WTC11 (cell line): ENCODE measurements at places on chromosomes 3 and 15. TPM values are rescaled to one million over a fixed set of nuclear protein-coding genes. Genes with fewer than 3 reads are reported as not detected.

PIERCE2 gene
- 1.6 to 2.5 TPM (median 1.8 TPM) in 3 replicates for total RNA-seq

CKMT1B gene
- 35.4 to 41.5 TPM (median 37.3 TPM) in 3 replicates for total RNA-seq

BNC1 gene
- total RNA-seq = 0.11 TPM in 1 of 3 replicates, not detected in the others

DNAJA4 gene
- 7.8 to 10.1 TPM (median 9.8 TPM) in 3 replicates for total RNA-seq

EPHB3 gene
- total RNA-seq = 5.3 to 11.4 TPM (median 6.3 TPM) in 3 replicates

GXYLT2 gene
- total RNA-seq = 5.3 to 6.5 TPM (median 6.2 TPM) in 3 replicates

NMNAT3 gene
- 3.5 to 4.9 TPM (median 4.6 TPM) in 3 replicates for total RNA-seq

- peaks cover 3% of the 10 kb centered on the region; the same call in 1 of the 2 replicates for H3K4me1 ChIP-seq
- H3K4me3 ChIP-seq = no peak overlapping the region
- no peak for DNase-seq
- peaks cover 3% of the 10 kb centered on the region; the same call in 1 of the 2 replicates for H3K27me3 ChIP-seq
- H3K36me3 ChIP-seq = peaks cover 10% of the 10 kb centered on the region
Measured at GRCh38 chr3:30307372-30307950, 298.9 kb upstream of the TGFBR2 start.

DNA sequence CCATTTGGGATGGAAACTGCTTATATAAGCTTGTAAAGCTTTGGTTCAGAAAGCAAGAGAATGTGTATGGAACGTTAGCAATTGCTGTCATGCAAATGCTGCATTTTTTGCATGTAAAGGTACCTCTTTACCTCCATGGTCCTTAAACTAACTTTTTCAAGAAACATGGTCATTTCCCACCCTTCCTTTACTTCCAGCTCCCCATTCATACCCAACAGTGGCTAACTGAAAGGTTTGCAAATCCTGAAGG is 84.3 kb downstream of the SMAD3 start:
- no peaks in the 10 kb centered on the region; the same call in 1 of the 2 replicates for H3K27me3 ChIP-seq
- peaks cover 81% of the 10 kb centered on the region for H3K4me1 ChIP-seq
- no peaks in the 10 kb centered on the region; the same call in 1 of the 2 replicates for H3K36me3 ChIP-seq
- H3K27ac ChIP-seq = peak overlapping the region; percentile 87; the same call in 1 of the 2 replicates

GRCh38 chr3:118540826-118541225 is 493.8 kb downstream of the IGSF11 start:
- no peak overlapping the region for H3K4me3 ChIP-seq
- H3K27me3 ChIP-seq = no peaks in the 10 kb centered on the region; the same call in 1 of the 2 replicates
- DNase-seq = no peak
- no peaks in the 10 kb centered on the region for H3K36me3 ChIP-seq
- peaks cover 15% of the 10 kb centered on the region for H3K4me1 ChIP-seq

GRCh38 chr15:82143390-82144385 is 97.9 kb upstream of the MEX3B start:
- no peak for DNase-seq
- no peaks in the 10 kb centered on the region for H3K27me3 ChIP-seq
- H3K36me3 ChIP-seq = no peaks in the 10 kb centered on the region; the same call in 1 of the 2 replicates
- no peak overlapping the region for H3K4me3 ChIP-seq
- no peaks in the 10 kb centered on the region for H3K4me1 ChIP-seq

GRCh38 chr3:30607032-30607833 is 832 bp downstream of the TGFBR2 start:
- H3K4me3 ChIP-seq = peak overlapping the region; percentile 86
- H3K27me3 ChIP-seq = peaks cover 12% of the 10 kb centered on the region
- DNase-seq = peak; percentile 66
- no peaks in the 10 kb centered on the region for H3K36me3 ChIP-seq
- H3K27ac ChIP-seq = no peak overlapping the region; the same call in 1 of the 2 replicates
- peaks cover 62% of the 10 kb centered on the region for H3K4me1 ChIP-seq

DNA sequence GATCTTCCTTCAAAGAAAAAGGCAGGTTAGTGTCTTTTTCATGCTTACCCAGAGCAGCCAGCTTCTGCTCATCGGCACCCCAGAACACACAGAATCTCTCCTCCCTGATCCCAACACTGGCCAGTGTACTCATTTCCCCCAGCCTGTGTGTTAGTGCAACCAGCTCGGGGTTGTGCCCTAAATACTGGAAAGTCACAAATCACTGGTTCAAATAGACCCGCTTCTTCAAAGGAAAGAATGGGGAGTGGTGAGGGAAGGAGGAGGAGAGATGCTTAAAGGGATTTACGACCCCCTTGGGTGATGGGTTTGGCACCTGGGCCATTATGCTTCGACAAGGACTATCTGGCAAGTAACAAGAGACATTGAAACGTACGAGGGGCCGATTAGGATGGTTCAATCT is 114.0 kb downstream of the FOXB1 start:
- peaks cover 78% of the 10 kb centered on the region for H3K4me1 ChIP-seq
- no peaks in the 10 kb centered on the region for H3K36me3 ChIP-seq
- H3K27me3 ChIP-seq = peaks cover 37% of the 10 kb centered on the region
- peak; percentile 23 for DNase-seq
- H3K27ac ChIP-seq = peak overlapping the region; percentile 96

DNA sequence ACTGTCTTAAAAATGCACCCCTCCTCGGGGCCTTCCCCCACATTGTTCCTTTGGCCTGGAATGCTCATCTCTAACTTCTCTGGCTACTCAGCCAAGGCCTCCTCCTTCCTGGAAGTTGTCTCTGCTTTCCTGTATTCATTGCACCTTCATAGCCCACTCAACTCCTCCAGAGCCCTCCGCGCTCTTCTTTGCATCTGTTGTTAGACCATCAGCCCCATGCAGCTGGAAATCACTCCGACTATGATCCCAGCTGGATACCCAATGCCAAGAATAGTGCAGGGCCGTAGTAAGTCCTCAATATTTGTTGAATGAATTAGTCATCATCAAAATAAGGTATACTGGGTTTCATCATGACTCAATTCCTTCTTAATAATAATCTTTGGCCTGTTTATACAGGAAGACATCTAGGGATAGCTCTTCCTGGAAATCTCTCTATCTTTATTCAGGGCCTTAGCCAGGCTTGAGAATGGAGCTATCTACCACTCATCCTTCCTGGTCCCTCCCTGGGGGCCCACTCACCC is 112.7 kb downstream of the SYNPR start:
- peaks cover 5% of the 10 kb centered on the region for H3K4me1 ChIP-seq
- DNase-seq = no peak
- H3K27me3 ChIP-seq = no peaks in the 10 kb centered on the region; the same call in 1 of the 2 replicates
- H3K4me3 ChIP-seq = no peak overlapping the region
- H3K27ac ChIP-seq = no peak overlapping the region

DNA sequence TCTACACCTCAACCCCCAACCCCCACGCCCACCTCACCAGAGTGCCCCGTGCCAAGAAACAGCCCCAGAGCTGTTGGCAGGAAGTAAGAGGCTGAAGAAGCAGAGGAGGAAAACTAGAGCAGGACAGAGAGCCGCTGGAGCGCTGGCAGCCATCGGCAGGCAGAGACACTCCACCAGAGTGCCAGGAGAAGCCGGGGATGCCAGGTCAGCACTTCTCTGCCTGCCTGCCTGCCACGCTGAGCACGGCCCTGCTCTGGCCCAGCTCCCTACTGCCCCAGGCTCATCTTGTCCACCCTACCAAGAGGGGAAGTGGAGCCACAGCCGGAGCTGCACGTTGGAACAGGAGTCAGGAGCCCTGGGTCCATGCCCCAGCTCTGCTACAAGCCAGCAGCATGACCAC is 29.7 kb downstream of the CACNA2D2 start:
- no peaks in the 10 kb centered on the region for H3K36me3 ChIP-seq
- DNase-seq = no peak
- no peak overlapping the region for H3K4me3 ChIP-seq
- no peaks in the 10 kb centered on the region for H3K4me1 ChIP-seq
- H3K27me3 ChIP-seq = no peaks in the 10 kb centered on the region

DNA sequence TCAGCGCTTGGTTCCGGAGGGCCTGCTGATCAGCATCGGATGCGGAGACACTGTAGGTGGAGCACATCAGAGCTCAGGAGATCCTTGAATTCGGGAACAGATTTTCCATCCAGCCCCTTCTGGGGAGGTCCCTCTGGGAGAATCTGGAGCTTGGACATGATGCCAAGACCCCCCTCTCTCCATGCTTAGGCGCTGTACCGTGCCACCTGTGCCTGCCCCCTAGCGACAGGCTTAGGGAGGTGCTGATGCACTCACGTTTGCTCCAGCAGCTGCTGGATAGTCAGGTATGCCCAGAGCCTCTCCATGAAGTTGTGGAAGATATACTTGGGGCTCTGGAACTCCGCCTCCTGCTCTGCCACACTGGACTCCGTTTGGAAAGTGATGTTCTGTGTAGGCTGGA is 9.7 kb downstream of the ITIH4 start:
- DNase-seq = peak; percentile 76
- no peaks in the 10 kb centered on the region for H3K36me3 ChIP-seq
- H3K4me3 ChIP-seq = no peak overlapping the region
- peaks cover 12% of the 10 kb centered on the region for H3K4me1 ChIP-seq

DNA sequence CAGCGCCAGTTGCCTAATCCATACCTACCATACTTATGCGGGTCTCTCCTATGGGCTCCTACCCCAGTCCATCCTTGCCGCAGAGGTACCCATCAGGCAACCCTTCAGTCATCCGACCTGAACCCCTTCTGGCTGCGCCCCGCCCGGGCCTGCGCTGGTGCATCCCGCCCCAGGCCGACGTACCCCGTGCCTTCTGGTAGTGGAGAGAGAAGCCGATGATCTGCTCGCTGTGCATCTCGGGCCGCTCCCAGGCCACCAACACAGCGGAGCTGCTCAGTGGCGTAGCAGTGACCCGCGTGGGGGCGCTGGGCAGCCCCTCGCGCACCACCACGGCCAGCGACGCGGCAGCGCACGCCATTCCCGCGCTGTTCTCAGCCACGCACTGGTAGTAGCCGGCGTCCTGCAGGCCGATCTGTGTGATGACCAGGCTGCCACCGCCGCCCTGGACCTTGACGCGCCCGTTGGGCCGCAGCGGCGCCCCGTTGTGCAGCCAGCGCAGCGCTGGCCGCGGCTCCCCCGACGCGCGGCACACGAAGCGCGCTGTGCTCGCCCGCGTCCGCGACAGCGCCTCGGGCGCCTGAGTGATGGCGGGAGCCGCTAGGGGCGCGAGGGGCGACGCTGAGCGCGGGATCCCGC is 17.9 kb upstream of the IGDCC3 start:
- peak overlapping the region; percentile 35 for H3K4me3 ChIP-seq
- H3K4me1 ChIP-seq = peaks cover 14% of the 10 kb centered on the region
- no peak overlapping the region for H3K27ac ChIP-seq

GRCh38 chr15:41079717-41080116 is 36.4 kb downstream of the INO80 start:
- no peak overlapping the region for H3K4me3 ChIP-seq
- H3K36me3 ChIP-seq = peaks cover 72% of the 10 kb centered on the region
- DNase-seq = no peak
- no peaks in the 10 kb centered on the region for H3K4me1 ChIP-seq

DNA sequence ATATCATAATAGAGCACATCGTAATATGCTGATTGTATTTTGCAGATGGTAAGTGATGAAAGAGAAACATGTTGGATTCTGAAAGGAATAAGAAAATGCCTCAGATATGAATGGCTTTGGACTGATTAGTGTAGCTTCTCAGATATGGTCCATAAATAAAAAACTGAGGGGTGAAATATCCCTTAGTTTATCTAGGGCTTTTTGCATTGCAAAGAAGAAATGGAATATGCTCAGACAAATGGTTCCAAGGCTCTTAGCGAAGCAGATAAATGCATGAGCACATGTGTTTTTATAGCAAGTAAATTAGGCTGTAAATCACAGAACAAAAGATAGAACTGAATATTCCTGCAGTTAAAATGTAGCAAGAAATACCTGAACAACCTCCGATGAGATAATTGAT is 820.9 kb upstream of the GRM7 start:
- no peak for DNase-seq
- no peak overlapping the region for H3K4me3 ChIP-seq
- no peak overlapping the region for H3K27ac ChIP-seq
- H3K27me3 ChIP-seq = peaks cover 7% of the 10 kb centered on the region
- peaks cover 48% of the 10 kb centered on the region for H3K36me3 ChIP-seq
